ENCODE measurements at places on chromosomes 12 and 14. TPM values are rescaled to one million over a fixed set of nuclear protein-coding genes. Genes with fewer than 3 reads are reported as not detected.

Gene FOXN3
- total RNA-seq: 138 TPM

Gene RTN1
- 12.5 TPM for total RNA-seq

Gene TMTC1
- total RNA-seq: 54.7 TPM

Gene ACVRL1
- total RNA-seq: 95.7 TPM

Gene OAS1
- total RNA-seq: 17.3 TPM

Gene MED13L
- 133 TPM for total RNA-seq

Gene MYO1H
- not detected for total RNA-seq

Gene SERPINA10
- total RNA-seq: not detected

Gene C3AR1
- total RNA-seq: 26.6 TPM

Gene TTC9
- total RNA-seq: 0.83 TPM

Gene ASIC1
- total RNA-seq: 2.5 TPM

Gene ATL1
- 13.3 TPM for total RNA-seq

Gene MAPK1IP1L
- total RNA-seq: 90.2 TPM

Gene B4GALNT3
- total RNA-seq: 3.5 TPM

Gene LRRC43
- total RNA-seq: not detected

Gene TXNRD1
- total RNA-seq: 185 TPM

Gene DPPA3
- total RNA-seq: not detected

Gene FUT8
- total RNA-seq: 35.9 TPM

Gene SERPINA3
- total RNA-seq: 301 TPM

Gene TAS2R10
- total RNA-seq: 1.2 TPM

Gene LMNTD1
- total RNA-seq: not detected

Gene ETV6
- total RNA-seq: 60.3 TPM

Gene CMA1
- total RNA-seq: 0.71 TPM

Gene BAZ1A
- total RNA-seq: 17.3 TPM

Gene M6PR
- 78.4 TPM for total RNA-seq

Gene RAB15
- 6.0 TPM for total RNA-seq

Gene CISTR
- not detected for total RNA-seq

Gene RAB2B
- 32.3 TPM for total RNA-seq

Gene PLXNC1
- total RNA-seq: 9.2 TPM

Gene MSI1
- total RNA-seq: 1.0 TPM

Gene CDCA3
- total RNA-seq: 0.46 TPM

Gene KRT83
- not detected for total RNA-seq

Gene NUAK1
- 16.9 TPM for total RNA-seq

Gene CPNE8
- 22.8 TPM for total RNA-seq

Gene GPRC5D
- not detected for total RNA-seq

Gene REC8
- total RNA-seq: 9.4 TPM

Gene TMEM30B
- 50.2 TPM for total RNA-seq

Gene KRT71
- not detected for total RNA-seq

Gene KIAA0586
- total RNA-seq: 15.5 TPM

Gene KERA
- total RNA-seq: not detected

Gene PLEKHG7
- total RNA-seq: not detected

Gene CDKN3
- 3.4 TPM for total RNA-seq

Gene AMN
- not detected for total RNA-seq

Gene IFNG
- not detected for total RNA-seq

Gene RARG
- 33.4 TPM for total RNA-seq

Gene SLC35F4
- total RNA-seq: 3.9 TPM

Measured in posterior vena cava (tissue), 2 donors.